ENCODE measurements at places on chromosomes 16 and 17.

- no peak for DNase-seq
These were observed 100.8 kb upstream of the XYLT1 start for GRCh38 chr16:17571499-17572093.

- DNase-seq, result no peak
These were observed 108.8 kb downstream of the SOCS1 start for GRCh38 chr16:11147033-11147753.

DNA sequence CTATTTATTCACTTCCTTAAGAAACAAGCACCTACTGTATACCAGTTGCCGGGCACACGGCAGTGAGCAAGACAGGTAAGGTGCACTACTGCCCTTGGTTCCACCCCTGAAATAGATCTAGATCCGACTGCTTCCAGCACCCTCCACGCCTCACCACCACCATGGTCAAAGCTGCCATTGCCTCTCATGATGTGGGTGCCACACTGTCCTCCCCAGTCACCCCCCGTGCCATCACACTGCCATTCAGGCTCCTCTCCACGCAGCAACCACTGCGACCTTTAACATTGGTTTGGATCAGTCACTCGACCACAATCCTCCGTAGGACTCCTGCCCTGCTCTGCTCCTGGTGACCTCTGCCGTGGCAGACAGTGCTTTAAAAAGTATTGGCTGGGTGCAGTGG is 226.8 kb downstream of the CPPED1 start:
- no peak for DNase-seq

- no peak for DNase-seq
These were observed 12.4 kb upstream of the SUPT4H1 start for GRCh38 chr17:58364270-58364942.

GRCh38 chr16:73878611-73879010 is 418.0 kb upstream of the PSMD7 start:
- DNase-seq, result no peak
